Tongue (tissue), 3 donors: ENCODE measurements at places on chromosomes 13 and 19. TPM values are rescaled to one million over a fixed set of nuclear protein-coding genes. Genes with fewer than 3 reads are reported as not detected.

DNA sequence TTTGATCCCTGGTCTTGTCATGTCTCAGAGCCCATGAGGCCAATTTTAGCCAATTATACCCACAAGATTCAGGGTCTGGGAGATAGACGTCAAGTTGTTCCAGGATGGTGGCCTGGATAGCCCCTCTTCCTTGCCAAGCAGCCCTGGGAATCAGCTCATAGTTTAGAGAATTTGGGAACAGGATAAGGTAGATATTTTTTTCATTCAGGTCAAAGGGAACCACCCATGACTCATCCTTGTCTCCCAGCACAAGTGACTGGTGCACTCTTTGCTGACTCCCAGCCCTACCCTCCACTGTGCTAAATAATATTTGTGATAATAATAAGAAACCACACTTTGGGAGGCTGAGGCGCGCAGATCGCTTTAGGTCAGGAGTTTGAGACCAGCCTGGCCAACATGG is 17.1 kb upstream of the S1PR4 start:
- DNase-seq = no peak

Gene TCF3
- 85.2 TPM for total RNA-seq

Gene SLITRK1
- total RNA-seq = 0.10 TPM

- DNase-seq = no peak
Measured at GRCh38 chr19:16445238-16446107, 26.3 kb downstream of the EPS15L1 start.

Gene SYDE1
- total RNA-seq = 15.3 TPM

DNA sequence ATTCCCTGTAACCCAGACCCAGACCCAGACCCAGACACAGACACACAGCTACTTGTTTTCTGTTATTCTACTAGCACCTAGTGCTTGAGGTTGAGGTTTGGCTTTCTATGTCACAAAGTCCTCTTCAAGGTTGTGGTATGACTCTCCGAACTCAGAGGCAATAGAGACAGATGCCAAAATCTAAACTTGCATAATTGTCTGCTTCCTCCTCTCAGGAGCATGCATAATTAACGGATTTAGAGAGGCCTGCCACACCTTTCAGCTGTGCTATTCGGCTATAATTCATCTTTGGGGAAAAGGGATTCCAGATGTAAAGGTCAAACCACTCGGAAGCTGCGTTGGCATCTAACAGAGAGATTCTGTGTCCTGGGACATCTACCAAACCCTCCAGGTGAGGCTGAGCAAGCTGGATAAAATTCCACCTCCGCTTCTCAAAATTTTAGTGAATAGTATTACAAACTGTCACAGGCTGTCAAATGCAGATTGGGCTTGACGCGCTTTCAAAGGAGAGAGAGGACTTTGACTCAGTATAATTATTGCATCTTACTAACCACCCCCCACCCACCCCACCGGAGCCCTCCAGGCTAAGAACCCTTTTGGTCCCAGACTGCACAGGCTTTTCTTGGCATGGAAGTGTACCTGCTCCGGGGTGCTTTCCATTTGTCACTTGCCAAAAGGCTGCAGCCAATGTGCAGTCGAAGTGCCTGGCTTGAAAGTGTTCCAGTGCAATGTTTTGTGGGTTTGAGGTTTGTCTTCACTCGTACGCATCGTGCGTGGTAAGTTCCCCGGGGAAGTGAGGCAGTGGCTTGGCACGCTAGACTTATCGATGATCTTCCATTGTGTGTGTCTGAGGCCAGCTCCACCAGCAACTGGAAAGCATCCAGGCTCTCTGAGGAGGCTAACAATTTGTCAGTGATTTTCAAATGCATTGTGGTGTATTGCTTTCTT is 194.1 kb downstream of the TDRD3 start:
- peak; percentile 30 for DNase-seq

DNA sequence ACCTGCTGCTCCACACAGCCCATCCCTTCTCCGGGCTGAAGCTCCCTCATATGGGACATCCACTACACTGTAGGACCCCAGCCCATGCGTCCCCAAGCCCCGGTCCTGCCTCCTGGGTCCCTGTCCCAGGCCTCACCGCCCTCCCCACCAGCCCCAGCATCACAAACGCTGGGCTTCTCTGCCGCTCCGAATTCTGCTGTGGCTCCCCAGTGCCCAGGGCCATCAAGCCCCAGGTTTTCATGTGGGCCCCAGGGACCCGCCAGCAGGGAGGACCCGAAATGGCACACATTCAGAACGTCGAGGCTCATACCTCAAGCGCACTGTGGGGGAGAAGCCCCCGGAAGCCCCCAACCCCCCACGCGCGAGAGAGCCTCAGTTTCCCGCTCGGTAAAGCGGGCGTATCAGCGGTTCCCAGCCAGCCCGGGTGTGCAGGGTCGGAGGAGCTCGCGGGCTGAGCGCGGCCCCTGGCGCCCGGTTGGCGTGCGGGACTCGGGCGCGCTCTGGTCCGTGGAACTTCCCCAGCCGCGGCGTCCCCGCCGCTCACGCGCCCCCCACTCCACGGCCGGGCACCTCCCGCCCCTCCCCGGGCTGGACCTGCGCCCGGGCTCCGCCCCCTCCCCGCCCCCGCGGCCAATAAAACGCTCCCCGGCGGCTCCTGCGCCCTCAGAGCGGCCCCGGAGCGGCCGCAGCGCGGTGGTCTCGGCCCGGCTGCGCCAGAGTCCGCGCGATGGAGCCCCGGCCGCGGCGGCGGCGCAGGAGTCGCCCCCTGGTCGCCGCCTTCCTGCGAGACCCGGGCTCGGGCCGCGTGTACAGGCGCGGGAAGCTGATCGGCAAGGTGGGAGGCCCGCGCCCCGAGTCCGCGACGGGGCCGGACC is at the start of gene PLK5:
TSS of gene PLK5 (plus strand) at position 666 of the 875 bp plus-strand sequence. CDS start 2,920 bp downstream, outside the sequence.
- no peak for DNase-seq

GRCh38 chr19:35742121-35742724 is at the start of gene IGFLR1:
Gene IGFLR1, minus strand, starts transcription at chr19:35742452. Its CDS starts 1,272 bp downstream, at chr19:35741180.
- DNase-seq = no peak

Gene INSL3
- total RNA-seq = not detected
